ENCODE measurements at places on chromosomes 12 and 14.
A peak's percentile ranks its signal among the peaks of the same experiment; 100 is the strongest.

GRCh38 chr12:1994429-1995143 is 9.7 kb downstream of the DCP1B start:
- no peak for DNase-seq

DNA sequence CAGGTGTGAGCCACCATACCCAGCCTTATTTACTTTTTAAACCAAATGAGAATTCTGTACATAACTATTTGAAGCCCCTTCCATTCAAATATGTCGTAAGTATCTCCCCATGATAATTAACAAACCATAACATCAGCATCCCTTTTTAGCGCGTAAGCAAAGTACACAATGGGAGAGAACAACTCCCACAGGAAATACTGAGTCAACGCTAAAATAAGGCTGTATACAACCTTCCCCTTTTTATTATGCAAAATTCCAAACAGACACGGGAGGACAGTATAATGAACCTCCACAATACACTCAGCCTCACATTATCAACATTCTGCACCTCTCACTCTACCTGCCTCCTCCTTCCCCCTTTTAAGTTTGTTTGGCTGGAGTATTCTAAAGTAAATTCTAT is 73.5 kb downstream of the CCDC88C start:
- DNase-seq = no peak

- DNase-seq = no peak
These were observed 166.7 kb downstream of the ITPR2 start for GRCh38 chr12:26666286-26666685.

- no peak for DNase-seq
These were observed 72.2 kb downstream of the FBXW8 start for GRCh38 chr12:116982791-116983411.

- DNase-seq = no peak
These were observed 25.7 kb downstream of the AQP6 start for GRCh38 chr12:49998453-49998852.

- DNase-seq = no peak
These were observed 33.4 kb downstream of the TMTC1 start for GRCh38 chr12:29750131-29750927.

- DNase-seq = no peak
These were observed 62.0 kb upstream of the LRTM2 start for GRCh38 chr12:1758376-1758775.

DNA sequence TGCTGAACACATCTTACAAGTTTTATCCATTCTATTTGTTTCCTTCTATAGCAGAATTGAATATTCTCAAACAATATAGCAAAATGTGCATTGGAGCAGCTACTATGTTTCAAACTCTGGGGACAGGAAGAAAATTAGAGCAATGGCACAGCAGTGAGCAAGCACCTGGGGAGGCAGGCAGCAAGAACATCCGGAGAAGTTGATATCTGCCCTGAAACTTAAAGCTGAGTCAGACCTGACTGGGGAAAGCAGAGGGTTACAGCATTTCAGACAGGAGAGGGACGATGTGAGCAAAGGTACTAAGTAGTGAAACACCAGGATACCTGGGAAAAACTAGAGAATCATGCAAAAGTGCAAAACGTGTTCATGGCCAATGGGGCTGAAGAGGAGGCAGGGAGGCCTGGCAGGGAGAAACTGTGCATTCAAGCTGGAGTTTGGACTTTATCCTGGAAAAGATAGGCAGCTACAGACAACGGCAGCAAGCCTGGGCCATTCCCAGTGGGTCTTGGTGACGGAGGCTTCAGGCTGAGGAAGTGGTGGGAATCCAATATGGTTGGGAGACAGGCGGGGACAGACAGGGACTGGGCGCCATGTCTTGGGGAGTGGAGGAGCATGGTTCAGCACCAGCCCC is 118.0 kb upstream of the CDKN3 start:
- DNase-seq = no peak

GRCh38 chr14:88562831-88563686 is at the start of gene ZC3H14:
TSS of gene ZC3H14 (plus strand) at chr14:88563037. CDS start at chr14:88563134, 97 bp downstream.
- DNase-seq = peak; percentile 74

- peak; percentile 68 for DNase-seq
These were observed 16.4 kb upstream of the SP7 start for GRCh38 chr12:53352331-53353256.

DNA sequence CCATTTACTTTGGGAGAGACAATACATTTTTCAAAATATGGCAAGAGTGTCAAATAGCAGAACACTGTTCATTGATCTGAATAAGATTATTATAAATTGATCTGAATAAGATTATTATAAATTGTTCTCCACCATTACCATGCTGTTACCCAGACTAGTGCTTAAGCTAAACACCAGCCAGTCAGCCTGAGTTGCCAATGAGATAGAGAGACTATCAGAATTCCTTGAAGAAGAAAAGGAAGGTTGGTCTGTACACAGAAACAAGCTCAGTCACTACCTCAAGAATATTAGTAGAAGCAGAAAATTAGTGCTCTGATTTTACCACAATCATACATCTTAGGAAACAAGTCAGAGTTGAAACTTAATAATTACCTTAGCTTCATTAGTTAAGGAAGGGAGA is 469.8 kb downstream of the FOXG1 start:
- no peak for DNase-seq

DNA sequence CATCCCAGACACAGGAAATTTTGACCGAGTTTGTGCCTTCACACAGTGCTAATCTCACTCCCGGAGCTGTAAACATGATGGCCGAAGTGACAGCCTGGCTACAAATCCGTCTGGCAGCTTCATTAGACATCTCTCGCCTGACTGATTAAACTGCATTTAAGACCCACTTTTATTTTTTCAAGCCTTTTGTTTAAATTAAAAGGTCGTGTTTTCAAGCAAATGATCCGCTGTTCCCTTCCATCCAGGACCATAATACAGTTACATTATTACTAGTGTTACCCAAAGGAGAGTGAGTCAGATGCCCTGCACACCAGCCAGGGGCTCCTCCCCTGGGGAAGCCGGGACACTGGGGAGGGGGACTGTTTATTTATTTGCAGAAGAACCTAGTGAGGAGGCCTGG is 200.2 kb downstream of the EXOC5 start:
- DNase-seq = no peak

DNA sequence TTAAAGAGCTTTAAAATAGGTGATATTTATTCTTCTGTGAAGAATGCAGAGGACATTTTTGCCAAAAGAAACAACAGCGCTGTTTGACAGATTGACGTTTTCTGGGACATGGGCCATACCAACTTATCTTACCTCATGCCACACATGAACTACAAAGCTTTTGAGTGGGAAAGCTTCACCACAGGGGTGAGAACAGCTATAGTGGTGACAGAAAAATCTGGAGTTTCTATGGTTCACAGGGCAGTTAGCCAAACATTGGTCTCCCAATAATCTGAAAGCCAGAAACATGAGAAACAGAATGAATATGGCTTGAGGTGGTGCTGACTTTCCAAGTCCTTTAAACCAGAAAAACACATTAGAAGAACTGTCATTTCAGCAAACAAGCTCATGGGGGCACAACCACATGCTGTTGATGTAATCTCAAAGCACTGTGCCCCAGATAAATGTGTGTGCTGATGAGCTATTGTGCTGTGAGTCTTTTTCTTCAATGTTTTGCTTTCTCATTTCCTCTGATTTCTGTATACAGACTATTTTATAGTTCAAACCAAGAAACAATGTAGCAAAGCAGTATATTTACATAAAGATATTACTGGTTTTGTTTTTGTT is 905.4 kb downstream of the SLC16A7 start:
- no peak for DNase-seq

- DNase-seq = no peak
These were observed 1.2 kb downstream of the NEK9 start for GRCh38 chr14:75125617-75126016.

DNA sequence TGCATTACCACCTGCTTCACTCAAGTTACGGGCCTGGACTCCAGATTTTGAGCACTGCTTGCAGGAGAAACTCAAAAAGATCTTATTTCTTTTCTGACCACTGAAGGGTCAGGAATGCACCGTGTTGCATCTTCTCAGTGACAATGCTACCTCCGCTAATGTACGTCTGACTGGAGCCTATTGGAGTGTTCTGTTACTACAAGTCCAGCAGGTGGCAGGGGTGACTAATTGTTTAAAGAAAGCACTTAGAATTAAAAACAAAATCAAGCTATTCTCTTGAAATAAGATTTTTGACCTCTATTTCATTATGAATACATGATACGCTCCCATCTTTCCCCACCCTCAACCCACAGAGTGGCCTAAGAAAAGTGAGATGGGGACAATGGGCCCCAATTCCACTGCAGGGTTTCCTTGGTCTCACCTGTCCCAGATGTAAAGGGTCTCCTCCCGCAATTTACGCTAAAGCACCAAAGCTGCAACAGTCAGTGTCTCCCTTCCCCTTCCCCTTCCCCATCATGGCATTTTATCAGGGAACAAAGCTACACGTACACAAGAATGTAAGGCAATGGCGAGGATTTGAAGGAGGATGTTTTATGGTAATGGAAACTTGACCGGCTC is 2.2 kb downstream of the TBPL2 start:
- no peak for DNase-seq

DNA sequence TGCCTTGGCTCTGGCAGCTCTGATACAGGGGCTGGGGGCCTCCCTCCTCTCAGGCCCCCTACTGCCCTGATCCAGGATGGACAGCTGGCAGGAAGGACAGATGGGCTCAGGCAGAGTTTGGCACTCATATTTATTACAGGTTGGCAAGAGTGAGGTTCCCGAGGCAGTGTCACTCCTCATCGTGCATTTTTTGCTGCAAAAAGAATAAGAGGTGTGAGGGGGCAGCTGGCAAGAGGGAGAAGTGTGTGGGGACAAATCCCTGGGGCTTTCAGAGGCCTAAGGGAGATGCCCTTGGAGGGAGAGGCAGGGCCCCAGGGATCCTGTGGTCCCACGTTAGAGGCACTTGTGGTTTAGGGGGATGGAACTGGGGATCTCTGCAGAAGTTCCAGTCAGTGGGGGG is 5.0 kb downstream of the CMTM5 start:
- no peak for DNase-seq

GRCh38 chr12:75635606-75636444 is 124.4 kb upstream of the KRR1 start:
- peak; percentile 6 for DNase-seq

DNA sequence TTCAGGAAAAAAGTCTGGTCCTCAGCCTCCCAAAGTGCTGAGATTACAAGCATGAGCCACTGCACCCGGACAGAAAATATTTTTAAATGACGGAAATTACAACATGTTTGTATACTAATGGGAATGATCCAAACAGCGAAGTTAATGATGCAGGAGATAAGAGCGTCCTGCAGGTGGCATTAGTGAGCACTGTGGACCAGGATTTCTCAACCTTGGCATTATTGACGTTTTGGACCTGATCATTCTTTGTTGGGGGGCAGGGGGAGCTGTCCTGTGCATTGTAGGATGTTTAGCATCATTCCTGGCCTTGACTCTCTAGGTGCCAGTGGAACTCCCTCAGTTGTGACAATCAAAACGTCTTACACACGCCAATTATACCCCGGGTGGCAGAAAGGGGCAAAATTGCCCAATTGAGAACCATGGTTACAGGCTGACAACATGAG is 34.1 kb downstream of the SCFD1 start:
- DNase-seq = no peak

DNA sequence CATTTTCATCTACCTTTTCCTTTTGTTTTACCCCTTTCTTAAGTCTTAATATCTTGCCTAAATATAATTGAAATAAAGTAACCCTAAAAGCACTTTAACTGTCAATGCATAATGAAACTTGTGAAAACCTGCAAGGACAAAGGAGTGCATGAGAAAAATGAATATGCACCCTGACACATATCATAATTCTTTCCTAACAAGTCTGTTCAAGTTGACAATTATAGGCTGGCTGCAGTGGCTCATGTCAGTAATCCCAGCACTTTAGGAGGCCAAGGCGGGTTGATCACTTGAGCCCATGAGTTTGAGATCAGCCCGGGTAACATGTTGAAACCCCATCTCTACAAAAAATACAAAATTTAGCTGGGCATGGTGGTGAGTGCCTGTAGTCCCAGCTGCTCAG is 65.4 kb downstream of the FGD6 start:
- no peak for DNase-seq

DNA sequence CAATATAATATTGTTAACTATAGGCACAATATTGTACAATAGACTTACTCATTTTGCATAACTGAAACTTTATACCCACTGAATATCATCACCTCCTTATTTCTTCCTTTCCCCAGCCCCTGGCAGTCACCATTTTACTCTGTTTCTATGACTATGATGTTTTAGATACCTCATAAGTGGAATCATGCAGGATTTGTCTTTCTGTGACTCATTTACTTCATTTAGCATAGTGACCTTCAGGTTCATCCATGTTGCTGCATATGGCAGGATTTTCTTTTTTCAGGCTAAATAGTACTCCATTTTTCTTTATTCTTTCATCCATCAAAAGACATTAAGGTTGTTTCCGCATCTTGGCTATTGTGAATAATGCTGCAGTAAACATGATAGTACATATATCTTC is 18.9 kb downstream of the USP15 start:
- DNase-seq = no peak

- DNase-seq = no peak
These were observed 64.2 kb downstream of the DNAI7 start for GRCh38 chr12:25130741-25131188.

DNA sequence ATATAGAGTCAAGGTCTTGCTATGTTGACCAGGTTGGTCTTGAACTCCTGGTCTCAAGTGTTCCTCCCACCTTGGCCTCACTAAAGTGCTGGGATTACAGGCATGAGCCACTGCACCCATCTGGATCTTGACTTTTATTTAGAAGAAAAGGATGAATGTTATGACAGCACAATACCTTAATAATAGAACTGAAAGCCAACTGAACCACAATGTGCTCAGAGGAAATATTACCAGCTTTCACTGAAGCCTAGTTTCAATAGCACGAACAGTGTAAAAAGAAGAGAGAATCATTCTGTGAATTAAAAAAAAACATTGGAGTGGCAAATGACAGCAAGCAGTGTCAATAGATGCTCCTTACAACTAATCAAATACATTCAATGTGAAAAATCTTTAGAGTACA is 239.2 kb upstream of the RMST start:
- DNase-seq = no peak

DNA sequence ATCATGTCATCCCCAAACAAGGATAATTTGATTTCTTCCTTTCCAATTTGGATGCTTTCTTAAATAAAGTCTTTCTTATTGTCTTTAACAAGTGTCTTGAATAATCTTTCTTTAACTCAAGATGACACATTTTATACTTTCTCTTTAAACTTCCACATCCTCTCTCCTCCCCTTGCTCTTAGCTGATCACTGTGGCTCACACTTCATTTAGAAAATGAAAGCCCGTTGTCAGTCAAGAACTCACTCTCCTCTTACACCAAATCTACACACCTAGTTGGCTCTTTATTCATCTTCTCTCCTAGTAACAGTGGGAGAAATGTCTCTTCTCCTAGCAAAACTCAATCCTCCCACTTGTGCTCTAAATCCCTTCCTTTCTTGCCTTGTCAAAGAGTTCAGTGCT is 10.4 kb upstream of the RMST start:
- DNase-seq = no peak

- DNase-seq = no peak
These were observed 147.9 kb upstream of the E2F7 start for GRCh38 chr12:77213319-77213718.

GRCh38 chr14:68824517-68825347 is 31.9 kb upstream of the ZFP36L1 start:
- no peak for DNase-seq

GRCh38 chr14:104966261-104966865 is 11.8 kb downstream of the AHNAK2 start:
- DNase-seq = no peak

GRCh38 chr12:40336573-40337199 is 111.9 kb downstream of the LRRK2 start:
- no peak for DNase-seq

GRCh38 chr12:31390991-31391390 is 65.0 kb upstream of the SINHCAF start:
- DNase-seq = no peak

Measured in stimulated activated CD4-positive, alpha-beta T cell treated with anti-CD3 and anti-CD28 coated beads, TNF-alpha, amount 100 ng/mL, for 48 hours (primary cell).